ENCODE measurements at places on chromosomes 16 and 17. TPM values are rescaled to one million over a fixed set of nuclear protein-coding genes. Genes with fewer than 3 reads are reported as not detected.

ACACA gene
- total RNA-seq, result 34.0 TPM

TNS4 gene
- total RNA-seq, result 0.14 TPM

KAT2A gene
- total RNA-seq, result 31.3 TPM

FOXL1 gene
- total RNA-seq, result 52.1 TPM

CNTNAP4 gene
- not detected for total RNA-seq

TP53TG3 gene
- not detected for total RNA-seq

IRX3 gene
- total RNA-seq, result 0.95 TPM

TNFRSF17 gene
- not detected for total RNA-seq

ADAD2 gene
- total RNA-seq, result not detected

C17orf67 gene
- 1.3 TPM for total RNA-seq

IFI35 gene
- total RNA-seq, result 34.4 TPM

KRTAP4-1 gene
- not detected for total RNA-seq

FBXL20 gene
- 30.8 TPM for total RNA-seq

HS3ST3A1 gene
- 1.5 TPM for total RNA-seq

ACSF3 gene
- 41.7 TPM for total RNA-seq

PIP4K2B gene
- 56.9 TPM for total RNA-seq

CIITA gene
- total RNA-seq, result 25.2 TPM

CARD14 gene
- total RNA-seq, result not detected

CSH1 gene
- not detected for total RNA-seq

CDH1 gene
- total RNA-seq, result not detected

RAPGEFL1 gene
- total RNA-seq, result 21.7 TPM

ADORA2B gene
- total RNA-seq, result not detected

CTRB2 gene
- 12.5 TPM for total RNA-seq

CCL5 gene
- total RNA-seq, result 7.1 TPM

SALL1 gene
- total RNA-seq, result not detected

PDILT gene
- not detected for total RNA-seq

CACNG4 gene
- total RNA-seq, result not detected

PRSS8 gene
- total RNA-seq, result not detected

EZH1 gene
- total RNA-seq, result 66.3 TPM
